ENCODE measurements at places on chromosomes 12 and 14. TPM values are rescaled to one million over a fixed set of nuclear protein-coding genes. Genes with fewer than 3 reads are reported as not detected.

DNA sequence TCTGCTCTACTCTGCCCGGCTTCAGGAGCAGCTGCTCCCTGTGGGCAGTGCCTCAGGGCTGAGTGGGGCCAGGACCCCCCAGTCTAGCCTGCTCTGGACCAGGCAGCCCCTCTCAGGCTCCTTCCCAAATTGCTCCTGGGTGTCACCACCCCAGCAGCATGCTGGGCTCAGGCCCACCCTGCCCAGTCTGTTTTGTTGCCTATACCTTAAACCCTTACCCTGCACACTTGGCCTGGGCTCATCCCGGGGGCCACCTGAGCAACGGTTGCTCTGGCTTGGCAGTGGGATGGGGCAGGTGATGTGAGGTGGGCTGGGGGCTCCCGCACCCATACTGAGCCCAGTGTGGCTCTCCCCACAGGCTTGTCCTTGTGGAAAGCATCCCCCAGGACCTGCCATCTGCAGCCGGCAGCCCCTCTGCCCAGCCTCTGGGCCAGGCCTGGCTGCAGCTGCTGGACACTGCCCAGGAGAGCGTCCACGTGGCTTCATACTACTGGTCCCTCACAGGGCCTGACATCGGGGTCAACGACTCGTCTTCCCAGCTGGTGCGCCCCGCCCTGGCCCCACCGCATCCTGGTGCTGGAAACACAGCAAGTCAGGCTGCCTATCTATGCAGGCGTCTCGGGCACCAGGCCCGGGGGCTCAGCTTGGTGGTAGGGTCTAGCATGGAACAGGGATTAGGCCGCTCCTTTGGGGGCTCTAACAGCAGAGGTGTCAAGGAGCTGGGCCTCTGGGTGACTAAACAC lies 3.9 kb downstream of the PLD4 start:
- no peaks in the 10 kb centered on the region for H3K27me3 ChIP-seq
- H3K27ac ChIP-seq = no peak overlapping the region
- no peaks in the 10 kb centered on the region for H3K4me1 ChIP-seq

- H3K4me1 ChIP-seq = no peaks in the 10 kb centered on the region
- DNase-seq = no peak
- H3K36me3 ChIP-seq = no peaks in the 10 kb centered on the region
- no peak overlapping the region for H3K4me3 ChIP-seq
- H3K27me3 ChIP-seq = peaks cover 38% of the 10 kb centered on the region
- no peak overlapping the region for H3K27ac ChIP-seq
These were observed 21.3 kb downstream of the ANO2 start for GRCh38 chr12:5923751-5924150.

GRCh38 chr12:67145692-67146091 lies 123.5 kb upstream of the CAND1 start:
- H3K4me1 ChIP-seq = no peaks in the 10 kb centered on the region
- H3K4me3 ChIP-seq = no peak overlapping the region
- H3K36me3 ChIP-seq = no peaks in the 10 kb centered on the region
- H3K27me3 ChIP-seq = peaks cover 5% of the 10 kb centered on the region
- H3K27ac ChIP-seq = no peak overlapping the region
- DNase-seq = no peak

- no peaks in the 10 kb centered on the region for H3K36me3 ChIP-seq
- DNase-seq = no peak
- no peaks in the 10 kb centered on the region for H3K4me1 ChIP-seq
- no peak overlapping the region for H3K4me3 ChIP-seq
These were observed 46.1 kb downstream of the DIO2 start for GRCh38 chr14:80164991-80165721.

DNA sequence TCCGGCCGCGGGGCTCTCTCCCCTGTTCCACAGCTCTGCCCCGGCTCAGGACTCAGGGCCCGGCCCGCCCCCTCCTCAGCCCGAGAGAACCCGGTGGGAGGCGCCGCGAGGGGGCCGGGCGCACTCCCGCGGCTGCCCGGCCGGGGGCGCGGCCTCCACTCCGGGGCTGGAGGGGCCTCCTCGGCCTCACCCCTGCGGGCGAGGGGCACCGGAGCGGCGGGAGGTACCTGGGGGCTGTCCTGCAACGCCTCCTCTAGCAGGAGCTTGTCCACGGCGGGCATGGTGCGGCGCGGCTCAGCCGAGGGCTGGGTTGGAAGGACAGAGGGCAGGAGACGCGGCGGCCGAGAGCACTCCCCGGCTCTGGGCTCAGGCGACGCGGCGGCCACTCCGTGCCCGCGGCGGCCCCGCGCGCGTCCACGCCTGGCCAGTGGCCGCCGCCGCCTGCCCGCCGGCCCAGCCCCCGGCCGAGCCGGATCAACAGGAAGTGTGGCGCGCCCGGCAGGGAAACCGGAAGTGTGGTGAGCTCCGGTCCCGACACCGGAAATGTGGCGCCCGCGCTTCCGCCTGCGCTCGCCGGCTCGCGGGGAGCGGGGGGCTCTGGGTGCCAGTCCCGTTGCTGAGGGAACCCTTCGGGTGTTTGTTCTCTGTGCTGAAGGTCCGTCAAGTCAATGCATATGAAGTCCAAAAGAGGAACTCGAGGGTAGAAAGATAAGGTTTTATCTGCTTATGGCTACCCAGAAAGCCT lies at the start of gene APPL2:
Gene APPL2, minus strand, starts transcription at position 443 of the 745 bp plus-strand sequence. Its CDS starts 162 bp downstream, at position 281.
- H3K4me1 ChIP-seq = peaks cover 6% of the 10 kb centered on the region
- DNase-seq = peak; percentile 91
- no peaks in the 10 kb centered on the region for H3K27me3 ChIP-seq
- H3K27ac ChIP-seq = peak within 1 kb of the TSS; percentile 82
- H3K4me3 ChIP-seq = peak within 1 kb of the TSS; percentile 94

The KRT79 gene
- not detected for total RNA-seq

Data from A673 (cell line).